ENCODE measurements at places on chromosomes 5 and 9. TPM values are rescaled to one million over a fixed set of nuclear protein-coding genes. Genes with fewer than 3 reads are reported as not detected.

Gene RHOBTB3
- 118 TPM for polyA plus RNA-seq

GRCh38 chr9:117541181-117541580, 126.3 kb upstream of the ASTN2 start:
- no peak for DNase-seq

DNA sequence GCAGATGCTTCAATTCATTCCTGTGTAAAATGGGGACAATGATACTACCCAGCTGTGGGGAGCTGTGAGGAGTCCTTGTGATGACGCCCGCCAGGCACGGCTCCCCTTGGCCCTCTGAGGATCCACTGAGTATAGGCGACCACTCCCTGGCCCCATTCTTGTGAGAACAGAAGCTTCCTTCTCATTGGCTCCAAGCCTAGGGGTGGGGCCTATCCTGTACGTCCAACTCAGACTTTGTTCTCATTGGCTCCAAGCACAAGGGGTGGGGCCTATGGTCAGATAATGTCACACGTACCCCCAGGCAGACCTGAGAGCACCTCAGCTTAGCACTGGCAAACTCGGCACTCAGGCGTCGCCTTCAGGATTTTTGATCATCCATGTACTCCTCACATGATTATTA, 232.9 kb upstream of the MVB12B start:
- no peak for DNase-seq

Gene SLC9A3
- 1.5 TPM for polyA plus RNA-seq

Gene LECT2
- not detected for polyA plus RNA-seq

Gene IRX1
- polyA plus RNA-seq: not detected

Gene PCDHB15
- 0.17 TPM for polyA plus RNA-seq

Gene LCN9
- not detected for polyA plus RNA-seq

GRCh38 chr5:52743012-52743411, 44.7 kb upstream of the ITGA1 start:
- no peak for DNase-seq

GRCh38 chr9:101674165-101674564, 64.3 kb downstream of the GRIN3A start:
- no peak for DNase-seq

DNA sequence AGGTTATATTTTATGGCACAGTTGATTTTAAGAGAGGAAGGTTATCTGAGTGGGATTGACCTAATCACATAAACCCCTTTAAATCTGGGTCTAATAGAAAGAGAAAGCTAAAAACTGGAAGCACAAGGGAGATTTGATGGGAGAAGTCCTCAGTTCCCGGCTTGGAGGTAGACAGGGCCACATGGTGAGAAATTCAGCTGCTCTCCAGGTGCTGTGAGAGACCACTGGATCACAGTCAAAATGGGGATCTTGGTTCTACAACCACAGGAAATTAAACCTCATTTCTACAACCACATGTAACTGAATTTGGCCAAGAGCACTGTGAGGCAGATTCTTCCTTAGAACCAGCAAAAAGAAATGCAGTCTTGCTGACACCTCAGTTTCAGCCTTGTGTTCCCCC, 2352.7 kb downstream of the MAT2B start:
- DNase-seq: no peak

DNA sequence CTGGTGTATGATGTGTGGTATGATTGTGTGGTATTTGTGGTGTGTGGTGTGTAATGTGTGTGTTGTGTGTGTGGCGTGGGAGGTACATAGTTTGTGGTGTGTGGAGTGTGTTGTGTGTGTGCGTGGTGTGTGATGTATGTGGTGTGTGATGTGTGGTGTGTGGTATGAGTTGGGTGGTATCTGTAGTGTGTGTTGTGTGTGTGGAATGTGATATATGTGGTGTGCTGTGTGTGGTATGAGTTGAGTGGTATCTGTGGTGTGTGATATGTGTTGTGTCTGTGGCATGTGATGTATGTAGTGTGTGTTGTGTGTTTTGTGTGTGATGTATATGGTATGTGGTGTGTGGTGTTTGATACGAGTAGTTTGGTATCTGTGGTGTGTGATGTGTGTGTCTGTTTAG, 272.5 kb upstream of the IRX1 start:
- no peak for DNase-seq

DNA sequence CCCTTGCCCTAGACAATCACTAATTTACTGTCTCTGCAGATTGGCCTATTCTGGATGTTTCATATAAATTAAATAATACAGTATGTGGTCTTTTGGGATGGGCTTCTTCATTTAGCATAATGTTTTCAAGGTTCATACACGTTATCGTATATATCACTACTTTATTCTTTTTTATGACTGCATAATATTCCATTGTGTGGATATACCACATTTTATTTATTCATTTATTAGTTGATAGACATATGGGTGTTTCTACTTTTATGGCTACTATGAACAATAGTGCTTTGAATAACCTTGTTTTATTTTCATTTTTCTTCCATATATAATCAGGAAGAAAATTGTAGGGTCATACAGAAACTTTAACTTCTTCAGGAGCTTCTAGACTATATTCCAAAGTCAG, 108.5 kb upstream of the PAPPA start:
- no peak for DNase-seq

GRCh38 chr5:168779333-168779732, 200.2 kb upstream of the PANK3 start:
- DNase-seq: no peak

DNA sequence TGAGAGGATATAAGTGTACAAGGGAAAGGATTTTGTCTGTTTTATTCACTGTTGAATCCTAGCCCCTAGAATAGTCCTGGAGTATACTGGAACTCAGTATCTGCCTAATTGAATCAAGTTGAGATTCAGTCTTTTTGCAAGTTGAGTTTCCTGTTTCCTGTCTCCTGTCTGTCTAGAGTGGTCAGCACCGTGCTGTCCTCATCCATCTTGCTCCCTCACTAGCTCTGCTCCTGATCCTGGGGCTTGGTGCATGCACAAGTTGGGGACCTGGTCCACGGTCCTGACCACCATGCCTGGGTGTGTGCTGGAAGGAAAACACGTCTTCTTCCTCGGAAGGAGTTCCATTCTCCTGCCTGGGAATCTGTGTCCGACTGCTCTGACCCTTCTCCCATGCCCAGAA, 3.2 kb downstream of the IL5 start:
- DNase-seq: no peak

Gene PIP5K1B
- polyA plus RNA-seq: not detected

Gene ARPC5L
- polyA plus RNA-seq: 53.8 TPM

DNA sequence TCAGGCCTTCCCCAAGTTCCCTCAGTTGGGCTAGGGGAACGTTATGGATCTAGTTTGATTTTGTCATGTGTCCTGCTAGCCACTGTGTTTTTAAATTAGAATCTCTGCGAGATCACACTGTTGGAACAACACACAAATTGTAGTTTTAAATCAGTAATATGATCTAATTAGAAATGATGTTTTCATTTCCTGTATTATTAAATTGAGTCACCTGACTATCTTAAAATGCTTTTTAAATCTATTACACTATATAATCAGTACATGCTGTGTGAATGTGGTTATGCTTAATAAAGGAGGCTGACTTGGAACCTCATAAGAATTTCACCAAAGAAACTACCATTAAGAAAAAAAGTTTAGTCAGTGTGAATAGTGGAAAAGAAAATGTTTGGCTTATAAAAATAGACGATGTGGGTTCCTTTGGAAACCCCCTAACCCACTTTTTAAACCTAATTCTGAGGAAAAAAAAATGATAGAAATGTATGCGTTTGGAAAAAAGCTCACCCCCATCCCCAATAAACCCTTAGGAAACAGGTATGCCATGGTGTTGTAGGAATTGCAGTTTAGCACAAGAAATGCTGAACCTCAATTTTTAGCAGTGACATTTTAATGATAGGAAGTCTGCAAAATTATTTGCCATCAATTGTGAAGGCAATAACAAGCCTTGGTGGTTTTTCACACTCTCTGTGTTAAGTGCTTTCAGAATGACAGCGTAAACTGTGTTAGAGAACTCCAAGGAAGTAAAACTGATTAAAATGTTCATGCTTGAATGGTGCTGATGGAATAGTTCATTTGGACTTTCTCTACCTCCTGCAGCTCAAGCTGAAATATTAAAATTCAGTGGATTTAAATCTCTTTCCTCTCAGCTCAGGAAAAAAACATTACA, 59.0 kb downstream of the TLE4 start:
- no peak for DNase-seq
